ENCODE measurements at places on chromosomes 1 and 21.

GRCh38 chr1:42143896-42144710, 9.1 kb upstream of the GUCA2B start:
- DNase-seq = no peak

DNA sequence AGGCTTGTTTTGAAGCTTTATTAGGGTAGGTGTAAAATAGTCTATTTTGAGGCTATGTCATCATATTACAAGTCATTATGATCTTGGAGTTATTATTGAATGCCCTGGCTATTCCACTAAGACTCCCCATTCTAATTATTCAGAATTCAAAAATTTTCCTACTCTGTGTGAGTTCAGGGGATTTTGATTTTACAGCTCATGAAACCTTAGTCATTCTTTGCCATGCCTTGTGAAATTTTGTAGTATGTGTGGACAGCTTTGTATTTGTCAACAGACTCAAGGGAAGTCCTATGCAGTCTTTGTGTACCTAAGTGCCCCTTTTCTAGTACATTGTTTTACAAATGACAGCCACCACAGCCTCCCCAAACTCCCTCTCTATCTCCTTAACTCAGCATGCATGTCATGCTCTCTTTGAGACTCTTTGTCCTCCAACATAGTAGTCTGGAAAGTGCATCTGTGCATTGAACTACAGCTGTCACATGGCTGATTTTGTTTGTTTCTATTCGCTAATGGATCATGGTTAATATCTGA, 28.0 kb downstream of the CD1D start:
- no peak for DNase-seq

GRCh38 chr1:116986421-116987255, 14.9 kb upstream of the CD101 start:
- DNase-seq = no peak

DNA sequence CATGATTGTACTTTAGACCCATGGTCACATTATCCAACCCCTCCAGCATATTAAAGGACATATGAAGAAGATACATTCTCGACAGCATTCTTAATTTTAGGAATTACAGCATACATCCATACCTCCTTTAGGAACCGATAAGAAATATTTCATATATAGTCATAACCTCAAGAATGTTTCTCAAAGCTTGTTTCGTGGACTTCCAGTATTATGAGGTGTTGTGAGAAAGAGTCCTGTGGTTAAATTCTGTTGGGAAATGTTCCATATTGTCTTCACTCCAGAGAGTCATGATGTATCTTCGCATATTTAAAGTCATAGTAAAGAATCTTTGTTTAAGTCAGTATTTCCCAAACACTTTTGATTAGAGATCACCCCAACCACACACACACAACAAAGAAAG, 321.0 kb upstream of the SNX7 start:
- DNase-seq = no peak

DNA sequence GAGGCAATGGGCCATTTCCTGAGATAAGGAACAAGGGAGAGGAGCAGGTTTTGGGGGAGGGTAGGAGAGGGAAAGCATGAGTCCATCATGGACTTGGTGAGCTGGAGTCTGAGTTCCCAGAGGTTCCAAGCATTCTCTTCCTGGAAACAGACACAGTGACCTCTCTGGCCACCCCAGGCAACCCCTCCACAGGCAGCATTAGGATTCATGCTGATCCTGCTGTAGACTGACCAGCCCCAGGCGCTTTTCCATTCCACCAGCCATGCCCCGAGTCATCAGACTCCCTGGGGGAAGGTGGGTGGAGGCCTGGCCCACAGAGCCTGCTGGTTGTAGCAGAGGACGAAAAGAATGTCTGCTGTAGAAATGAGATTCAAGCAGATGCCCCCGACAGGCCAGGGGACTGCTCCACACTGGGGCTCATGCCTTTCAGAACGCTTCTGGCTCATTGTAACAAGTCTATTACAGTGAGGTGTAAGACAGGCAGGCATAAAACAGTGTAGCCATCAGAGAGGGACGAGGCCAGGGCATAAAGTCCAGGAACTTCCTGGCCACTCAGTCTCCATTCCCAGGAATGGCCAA, 52.2 kb downstream of the KCND3 start:
- no peak for DNase-seq

GRCh38 chr1:160211046-160211790, 6.0 kb downstream of the PEA15 start:
- no peak for DNase-seq

DNA sequence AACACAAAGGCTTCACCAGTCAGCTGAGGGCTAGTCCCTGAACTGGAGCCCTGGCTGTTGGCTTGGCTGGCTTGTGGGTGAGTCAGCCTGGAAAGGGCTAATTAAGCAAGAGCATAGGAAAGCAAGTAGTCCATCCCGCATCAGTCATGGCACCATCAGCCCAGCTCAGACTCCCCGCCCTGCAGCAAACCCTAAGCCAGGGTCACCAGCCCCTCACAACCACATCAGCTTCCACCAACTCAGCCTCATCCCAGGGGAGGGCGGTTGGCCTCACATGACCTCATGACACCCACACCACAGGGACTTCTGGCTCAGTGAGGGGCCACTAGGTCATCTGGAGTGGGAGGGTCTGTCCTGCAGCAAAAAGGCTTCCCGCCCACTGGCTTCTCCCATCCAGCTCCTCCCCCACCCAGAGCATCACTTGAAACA, 7.0 kb upstream of the SPATC1L start:
- no peak for DNase-seq

GRCh38 chr1:19981507-19982312, 2.3 kb upstream of the PLA2G2A start:
- no peak for DNase-seq

DNA sequence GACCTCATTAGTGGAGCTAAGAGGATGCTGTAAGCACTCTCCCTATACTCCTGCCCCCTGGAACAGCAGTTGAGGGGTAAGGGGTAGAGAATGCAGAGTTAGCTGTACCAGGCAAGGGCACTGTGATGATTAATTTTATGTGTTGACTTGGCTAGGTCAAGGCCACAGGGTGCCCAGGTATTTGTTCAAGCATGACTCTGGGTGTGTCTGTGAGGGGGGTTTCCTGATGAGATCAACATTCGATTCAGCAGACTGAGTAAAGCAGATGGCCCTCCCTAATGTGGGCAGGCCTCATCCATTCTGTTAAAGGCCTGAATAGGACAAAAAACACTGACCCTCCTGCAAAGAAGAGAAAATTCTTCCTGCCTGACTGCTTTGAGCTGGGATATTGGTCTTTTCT, 110.8 kb downstream of the KCND3 start:
- DNase-seq = no peak

DNA sequence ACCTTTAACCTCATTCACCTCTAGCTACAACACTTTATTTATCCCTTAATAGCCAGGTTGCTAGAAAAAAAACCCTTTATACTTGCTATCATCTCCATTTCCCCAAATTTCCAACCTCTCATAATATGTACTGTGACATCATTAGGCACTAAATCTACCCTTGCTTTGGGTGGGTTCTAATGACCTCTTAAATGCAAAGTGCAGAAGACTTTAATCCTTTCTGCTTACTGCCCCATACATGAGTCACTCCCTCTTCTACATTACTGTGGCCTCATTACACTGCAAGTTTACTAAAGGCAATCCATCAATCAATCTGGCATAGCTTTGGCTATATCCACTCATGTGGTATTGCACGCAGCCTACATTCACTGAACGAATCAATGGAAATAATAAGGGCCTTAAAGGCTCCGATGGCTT, 353.3 kb downstream of the SMYD3 start:
- no peak for DNase-seq

DNA sequence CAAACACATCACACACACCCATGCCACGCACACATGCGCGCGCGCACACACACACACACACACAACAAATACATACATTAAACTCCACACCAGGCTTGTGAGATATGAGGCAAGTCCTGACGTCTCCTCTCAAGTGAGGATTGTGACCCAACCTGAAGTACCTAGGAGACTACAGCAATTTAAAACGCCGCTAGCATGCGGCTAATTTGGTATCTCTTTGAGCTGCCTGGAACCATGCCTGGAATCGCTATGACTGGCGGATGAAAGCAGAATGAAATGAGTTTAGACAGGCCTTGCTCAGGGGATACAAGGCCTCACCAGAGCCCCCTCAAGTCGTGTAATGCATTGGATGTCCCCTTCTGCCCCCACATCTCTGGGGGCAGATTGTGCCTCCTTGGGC, 1.6 kb upstream of the RAB7B start:
- no peak for DNase-seq

- no peak for DNase-seq
Observed at GRCh38 chr1:206488466-206488865, 18.2 kb downstream of the IKBKE start.

GRCh38 chr1:54706419-54706818, 9.2 kb upstream of the TTC4 start:
- DNase-seq = no peak

- no peak for DNase-seq
Observed at GRCh38 chr1:65277605-65278347, 31.6 kb upstream of the DNAJC6 start.

DNA sequence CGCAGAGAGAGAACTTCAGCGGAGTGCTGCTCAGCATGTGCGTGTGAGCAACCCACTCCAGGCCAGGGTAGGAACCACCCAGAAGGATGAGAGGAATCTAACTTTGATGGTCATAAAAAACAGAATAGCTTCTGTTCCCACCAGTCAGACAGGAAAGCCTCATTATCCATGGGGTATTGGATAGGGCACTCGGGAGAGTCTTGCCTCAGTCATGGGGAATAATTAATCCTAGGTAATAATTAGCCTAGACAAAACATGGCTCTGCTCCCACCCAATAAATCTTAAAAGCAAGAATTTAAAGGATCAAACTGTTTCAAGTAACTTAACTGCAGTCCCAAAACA, 35.3 kb downstream of the LDLRAD1 start:
- no peak for DNase-seq

- DNase-seq = no peak
Observed at GRCh38 chr1:109466452-109467300, at the start of gene SYPL2. SYPL2 (plus strand) TSS chr1:109466546; CDS start chr1:109466844, 298 bp downstream.

Data from stimulated activated CD8-positive, alpha-beta memory T cell treated with anti-CD3 and anti-CD28 coated beads, Interleukin-4, amount 100 ng/mL, for 1 hour (primary cell).